RWPE2 (cell line): ENCODE measurements at places on chromosomes 3 and 15.

DNA sequence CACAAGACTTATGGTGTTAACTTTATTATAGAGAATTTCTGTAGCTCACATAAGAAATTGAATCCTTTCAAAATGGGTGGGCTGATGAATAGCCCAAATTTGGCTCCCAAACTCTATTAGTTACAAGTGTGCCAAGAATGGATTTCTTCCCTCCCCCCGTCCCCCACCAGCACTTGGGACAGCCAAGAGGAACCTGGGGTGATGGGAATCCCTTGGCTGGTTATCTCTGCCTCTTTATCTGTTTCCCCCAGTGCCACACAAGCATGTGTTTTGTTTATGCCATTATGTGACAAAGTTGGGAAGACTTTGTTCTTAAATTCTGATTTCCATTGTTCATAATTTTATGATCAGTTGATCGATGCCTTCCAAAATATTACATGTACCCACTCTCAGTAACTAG is 28.3 kb downstream of the CMSS1 start:
- no peak for DNase-seq

DNA sequence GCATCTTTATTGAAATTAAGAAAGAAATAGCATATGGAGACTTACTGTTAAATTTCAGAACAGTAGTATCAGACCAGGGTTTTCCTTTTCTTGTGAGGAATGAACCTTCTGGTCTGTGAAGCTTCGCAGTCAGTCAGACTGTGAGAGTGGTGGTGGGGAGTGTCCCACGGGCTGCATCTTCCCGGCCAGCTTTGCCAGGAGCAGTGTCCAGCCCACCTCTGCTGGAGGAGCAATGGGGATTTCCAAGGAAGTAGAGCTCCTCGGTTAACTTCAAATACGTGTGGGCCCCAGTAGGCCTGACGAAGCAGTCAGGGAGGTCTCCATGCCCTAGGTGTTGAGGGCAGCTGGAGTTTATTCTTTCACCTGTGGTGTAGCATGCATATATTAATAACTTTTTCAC is 40.9 kb upstream of the FBXL22 start:
- DNase-seq, result no peak

DNA sequence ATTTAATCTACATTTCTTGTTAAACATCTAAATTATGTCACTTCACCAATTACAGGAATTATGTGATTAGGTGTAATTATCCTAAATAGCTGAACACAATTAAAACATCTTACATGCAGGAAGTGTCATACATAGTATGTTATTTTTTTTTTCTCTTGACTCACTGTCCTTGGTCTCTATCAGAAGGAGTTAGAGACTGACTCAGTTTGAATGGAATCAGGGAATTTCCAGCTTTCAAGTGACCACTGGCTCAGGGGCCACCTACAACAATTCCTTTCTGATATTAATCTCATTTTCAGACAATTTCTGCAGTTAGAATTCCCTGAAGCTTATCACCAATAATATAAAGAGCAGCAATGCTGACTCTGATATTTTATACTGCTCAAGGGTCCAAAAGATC is 400.7 kb downstream of the ROBO1 start:
- no peak for DNase-seq

- no peak for DNase-seq
Measured at GRCh38 chr3:36681867-36682266, 82.5 kb downstream of the DCLK3 start.

DNA sequence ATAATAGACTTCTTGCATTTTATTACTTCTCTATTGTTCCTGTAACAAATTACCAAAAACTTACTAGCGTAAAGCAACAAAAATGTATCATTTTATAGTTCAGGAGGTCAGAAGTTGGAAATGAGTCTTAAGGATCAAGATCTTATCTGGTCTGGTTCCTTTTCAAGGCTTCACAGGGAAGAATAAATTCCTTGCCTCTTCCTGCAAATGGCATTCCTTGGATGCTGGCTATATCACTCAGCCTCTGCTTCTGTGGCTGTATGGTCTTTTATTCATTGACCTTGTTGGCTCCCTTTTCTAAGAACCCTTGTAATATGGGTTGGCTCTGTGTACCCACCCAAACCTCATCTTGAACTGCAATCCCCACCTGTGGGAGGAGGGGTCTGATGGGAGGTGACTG is 478.4 kb upstream of the THBS1 start:
- DNase-seq, result no peak

- DNase-seq, result no peak
Measured at GRCh38 chr3:194475978-194476377, 10.8 kb downstream of the ATP13A3 start.

GRCh38 chr3:115691964-115692363 is 68.7 kb downstream of the GAP43 start:
- DNase-seq, result no peak

GRCh38 chr3:158617982-158618875 is 26.1 kb upstream of the GFM1 start:
- no peak for DNase-seq

DNA sequence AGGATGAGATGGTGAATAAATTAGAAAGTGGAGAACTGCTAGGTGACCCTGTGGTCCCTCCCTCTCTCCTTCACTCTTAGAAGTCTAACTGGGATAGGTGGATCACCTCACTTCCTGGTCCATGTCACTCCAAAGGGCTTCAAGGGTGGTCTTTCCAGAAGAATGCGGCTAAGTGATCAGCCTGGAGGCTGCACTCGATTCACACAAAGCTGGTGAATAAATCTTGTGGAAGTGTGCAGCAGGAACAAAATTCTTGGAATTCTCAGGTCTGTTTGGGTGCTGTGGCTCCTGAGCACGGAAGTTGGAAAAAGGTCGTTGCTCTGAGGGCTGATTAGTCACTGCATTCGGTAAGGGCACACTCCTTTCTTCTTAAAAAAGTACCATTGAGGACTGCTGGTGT is 46.3 kb downstream of the GASK1A start:
- DNase-seq, result no peak
